ENCODE measurements at places on chromosomes 6 and 20.

GRCh38 chr6:89197141-89197540 is 20.0 kb downstream of the GABRR1 start:
- DNase-seq, result no peak

- DNase-seq, result no peak
These were observed 164.1 kb downstream of the FRK start for GRCh38 chr6:115896538-115897129.

DNA sequence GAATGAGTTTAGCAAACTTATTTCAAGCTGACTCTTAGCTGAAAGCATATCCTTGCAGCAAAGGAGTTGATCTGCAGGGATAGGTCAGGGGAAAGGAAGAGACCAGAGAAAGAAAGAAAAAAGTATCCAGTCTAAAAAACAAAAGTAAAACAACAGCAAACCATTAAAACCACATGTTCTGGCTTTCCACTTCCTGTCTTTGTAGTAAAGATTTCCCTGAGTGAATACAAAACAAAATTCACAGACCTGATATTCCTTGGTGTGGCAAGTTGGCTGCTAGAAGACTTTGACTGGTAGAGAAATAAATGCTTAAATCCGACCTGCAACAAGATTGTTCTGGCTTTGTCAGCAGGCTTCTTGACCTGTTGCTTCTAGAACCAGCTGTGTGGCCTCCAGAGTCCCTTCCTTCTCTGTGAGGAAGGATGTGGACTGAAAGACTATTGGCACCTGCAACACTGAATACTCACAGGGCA is 23.4 kb upstream of the MCM3 start:
- no peak for DNase-seq

- DNase-seq, result no peak
These were observed 128.2 kb downstream of the PAK5 start for GRCh38 chr20:9710685-9711084.

DNA sequence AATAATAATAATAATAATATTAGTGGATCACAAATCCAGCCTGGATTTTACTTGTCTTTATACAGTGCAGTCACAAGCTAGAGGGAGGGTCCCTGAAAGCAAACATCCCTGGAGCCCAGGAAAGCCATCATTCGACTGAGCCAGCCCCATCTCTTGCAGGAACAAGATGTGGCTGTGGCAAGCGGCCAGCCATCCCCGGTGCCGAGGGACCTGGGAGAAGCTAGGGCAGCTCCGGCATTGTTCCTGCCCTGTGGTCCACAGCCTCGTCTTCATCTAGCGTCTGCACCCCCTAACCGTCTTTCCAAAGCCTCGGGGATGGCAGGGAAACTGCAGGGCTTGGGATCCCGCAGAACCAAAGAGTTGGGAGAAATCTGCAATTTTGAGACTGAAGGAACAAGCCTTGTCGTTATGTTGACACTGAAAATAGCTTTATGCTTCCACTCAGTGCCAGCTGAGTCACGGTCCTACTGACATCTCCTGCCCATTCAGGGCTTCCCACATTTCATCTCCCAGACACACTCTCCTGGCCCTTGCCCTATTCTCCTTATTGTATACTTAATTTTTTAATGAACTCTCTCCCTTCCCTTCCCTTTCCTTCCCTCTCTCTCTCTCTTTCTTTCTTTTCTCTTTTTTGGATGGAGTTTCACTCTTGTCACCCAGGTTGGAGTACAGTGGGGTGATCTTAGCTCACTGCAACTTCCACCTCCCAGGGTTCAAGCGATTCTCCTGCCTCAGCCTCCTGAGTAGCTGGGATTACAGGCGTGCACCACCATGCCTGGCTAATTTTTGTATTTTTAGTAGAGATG is 62.5 kb upstream of the ZNFX1 start:
- DNase-seq, result no peak

- no peak for DNase-seq
These were observed 892 bp downstream of the REPS1 start for GRCh38 chr6:138987080-138987642.

- DNase-seq, result no peak
These were observed 36.8 kb upstream of the ZBP1 start for GRCh38 chr20:57656821-57657534.

GRCh38 chr6:32839356-32839755 is 817 bp upstream of the TAP2 start:
- DNase-seq, result no peak

DNA sequence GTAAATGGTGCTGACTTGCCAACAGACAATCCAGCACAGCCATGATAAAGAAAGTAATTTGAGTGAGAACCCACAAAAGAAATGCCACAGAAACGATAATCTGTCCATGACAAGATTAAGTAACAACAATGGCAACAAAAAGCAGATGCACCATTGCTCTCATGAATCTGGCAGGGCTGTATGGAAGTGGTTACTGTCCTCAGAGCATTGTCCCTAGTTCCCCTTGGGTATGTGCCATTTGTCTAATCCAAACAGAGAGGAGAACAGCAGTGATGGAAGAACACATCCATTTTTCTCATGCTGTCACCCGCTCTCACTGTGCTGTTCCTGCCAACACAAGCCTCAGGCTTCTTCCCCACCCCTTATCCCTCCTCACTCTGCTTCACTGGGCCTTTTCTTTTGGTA is 65.8 kb downstream of the REV3L start:
- peak; percentile 5 for DNase-seq

DNA sequence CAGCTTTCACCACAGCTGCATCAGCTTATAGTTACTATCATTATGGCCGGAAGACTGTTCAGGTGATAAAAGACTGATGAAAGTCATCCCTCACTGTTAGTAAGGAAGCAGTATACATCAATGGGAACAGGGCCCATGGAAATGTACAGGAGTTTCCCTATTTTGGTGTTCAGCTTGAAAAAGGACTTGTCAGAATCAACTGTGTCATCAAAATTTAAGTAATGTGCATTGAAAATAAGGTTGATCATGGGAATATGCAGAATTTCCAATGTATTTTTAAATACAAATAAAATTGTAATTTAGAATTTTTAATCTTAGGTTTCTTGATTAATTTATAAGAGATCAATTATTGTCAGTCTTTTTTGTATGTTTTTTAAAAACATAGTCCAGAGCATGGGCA is 16.8 kb downstream of the LRRN4 start:
- DNase-seq, result no peak

DNA sequence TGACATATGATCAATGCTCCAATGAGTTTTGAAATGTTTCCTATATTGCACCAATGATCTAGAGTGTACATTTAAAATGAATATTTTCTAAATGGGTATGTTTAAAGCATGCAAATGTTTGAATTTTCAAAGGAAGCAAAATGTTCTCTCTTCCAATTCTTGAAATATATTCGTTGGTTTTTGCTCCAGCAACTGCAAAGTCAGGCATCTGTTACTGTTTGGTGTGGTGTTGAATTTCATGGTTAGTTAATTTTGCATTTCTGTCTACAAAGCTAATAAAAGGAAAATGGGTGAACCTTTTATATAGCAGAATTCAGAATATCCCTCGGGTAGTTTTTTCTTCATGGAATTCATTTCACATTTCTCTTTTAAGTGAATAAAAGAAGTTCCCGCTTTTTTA is 1018.3 kb downstream of the GRIK2 start:
- no peak for DNase-seq

DNA sequence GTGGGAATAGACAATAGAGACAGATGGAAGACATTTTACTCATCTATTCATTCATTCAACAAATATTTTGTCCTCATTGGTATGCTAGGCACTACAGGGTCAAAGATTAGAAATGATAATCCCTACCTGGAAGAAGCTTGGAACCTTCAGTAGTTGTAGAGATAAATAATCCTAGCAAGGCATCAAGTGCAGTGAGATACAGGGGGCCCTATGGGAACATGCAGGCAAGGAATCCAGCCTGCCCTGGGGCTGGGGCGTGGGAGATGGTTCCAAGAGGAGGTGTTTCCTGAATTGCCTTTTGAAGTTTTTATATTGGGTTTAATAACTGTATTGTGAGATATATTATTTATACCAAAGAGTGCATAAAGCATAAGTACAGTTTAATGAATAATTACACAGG is 64.5 kb downstream of the TRMT11 start:
- DNase-seq, result no peak

GRCh38 chr6:166417285-166417691 is 34.5 kb upstream of the MPC1 start:
- no peak for DNase-seq

DNA sequence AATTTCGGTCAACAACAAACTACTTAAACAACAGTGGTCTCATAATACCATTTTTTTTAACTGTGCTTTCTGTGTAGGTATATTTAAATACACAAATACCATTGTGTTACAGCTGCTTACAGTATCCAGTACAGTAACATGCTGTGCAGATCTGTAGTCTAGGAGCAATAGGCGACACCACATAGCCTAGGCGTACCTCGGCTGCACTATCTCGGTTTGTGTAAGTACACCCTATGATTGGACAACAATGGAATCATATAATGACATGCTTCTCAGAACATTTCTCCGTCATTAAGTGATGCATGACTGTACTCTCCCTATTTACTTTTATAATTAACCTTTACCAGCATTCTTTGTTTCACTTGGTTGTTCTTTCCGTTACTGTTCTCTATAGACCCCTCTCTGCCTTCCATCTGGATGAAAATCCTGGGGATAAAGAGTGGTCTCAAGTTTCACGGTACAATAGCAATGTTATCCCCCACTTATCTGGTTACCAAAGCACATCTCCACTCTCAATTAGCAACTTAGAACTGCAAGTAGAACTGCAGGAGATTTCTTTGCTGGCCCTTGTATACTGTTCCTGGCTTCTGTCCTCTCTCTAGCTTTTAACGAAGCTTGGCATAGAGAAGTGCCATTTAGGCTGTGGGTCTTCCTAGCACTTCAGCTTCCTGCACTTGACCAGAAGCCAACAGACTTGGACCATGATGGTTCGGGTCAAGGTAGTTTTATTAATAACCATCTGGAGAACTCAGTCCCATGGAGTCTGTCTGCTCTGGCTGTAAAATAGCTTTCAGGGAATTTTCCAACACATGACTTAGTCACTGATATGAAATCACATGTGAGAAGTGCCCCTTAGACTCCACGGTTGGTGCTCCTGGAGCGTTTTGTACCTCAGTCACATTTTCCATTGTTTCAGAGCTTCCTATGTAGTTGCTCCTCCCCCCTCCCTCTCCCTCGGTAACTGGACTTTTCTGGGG is 80.4 kb upstream of the POPDC3 start:
- no peak for DNase-seq

DNA sequence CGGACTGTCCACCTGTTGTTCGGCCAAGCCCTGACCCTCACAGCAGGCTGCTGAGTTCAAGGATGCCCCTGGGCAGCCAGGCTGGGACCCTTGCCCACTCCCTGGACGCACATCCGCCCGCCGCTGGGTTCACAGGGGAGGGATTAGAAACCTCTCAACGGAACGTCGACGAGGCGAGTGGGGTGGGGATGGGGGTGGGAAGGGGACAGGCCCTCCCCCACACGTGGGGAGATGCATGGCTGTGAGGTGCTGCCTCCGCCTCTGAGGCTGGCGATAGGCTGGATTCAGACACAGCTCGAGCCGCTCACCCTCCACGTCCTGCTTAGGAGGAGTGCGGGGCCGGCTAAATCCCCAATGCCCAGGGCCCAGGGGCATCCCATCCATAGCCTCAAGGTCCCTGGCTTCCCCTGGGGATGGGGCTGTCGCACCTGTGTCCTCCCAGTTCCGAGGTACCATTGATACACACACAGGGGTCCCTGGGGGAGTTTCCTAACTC is 90.6 kb upstream of the BHLHE23 start:
- DNase-seq, result no peak

DNA sequence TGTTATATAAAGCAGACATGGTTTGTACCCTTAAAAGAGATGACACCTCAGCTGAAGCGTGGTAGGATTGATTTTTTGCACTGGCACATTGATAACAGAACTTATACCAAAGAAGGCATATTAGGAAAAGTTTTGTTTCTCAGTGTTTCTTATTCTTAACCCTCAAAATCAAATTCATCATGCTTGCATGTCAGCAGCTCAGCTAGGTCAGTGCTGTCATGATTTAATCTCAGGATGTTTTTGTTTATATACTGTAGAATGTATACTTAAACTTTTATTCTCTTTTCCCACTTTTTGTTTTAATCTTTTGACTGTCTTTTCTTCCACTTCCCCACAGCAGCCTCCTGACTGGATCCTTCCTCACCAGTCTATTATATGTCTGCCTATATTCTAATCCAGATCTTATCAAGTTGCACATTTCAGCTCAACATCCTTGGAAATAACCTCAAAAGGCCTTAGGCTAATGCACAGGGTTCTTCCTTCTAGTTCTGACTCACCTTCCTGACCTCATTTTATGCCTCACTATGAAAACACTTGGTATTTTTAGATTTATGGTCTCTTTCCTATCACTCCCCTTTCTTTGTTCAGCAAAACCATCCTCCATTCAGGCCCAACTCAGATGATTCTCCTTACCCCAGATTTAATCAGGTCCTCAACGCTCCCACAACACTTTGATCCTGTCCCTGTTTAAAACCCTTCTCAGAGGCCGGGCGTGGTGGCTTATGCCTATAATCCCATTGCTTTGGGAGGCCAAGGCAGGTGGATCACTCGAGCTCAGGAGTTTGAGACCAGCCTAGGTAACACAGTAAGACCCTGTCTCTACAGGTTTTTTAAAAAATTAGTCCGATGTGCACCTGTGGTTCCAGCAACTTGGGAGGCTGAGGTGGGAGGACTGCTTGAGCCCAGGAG is 7.2 kb downstream of the HEBP2 start:
- DNase-seq, result no peak

DNA sequence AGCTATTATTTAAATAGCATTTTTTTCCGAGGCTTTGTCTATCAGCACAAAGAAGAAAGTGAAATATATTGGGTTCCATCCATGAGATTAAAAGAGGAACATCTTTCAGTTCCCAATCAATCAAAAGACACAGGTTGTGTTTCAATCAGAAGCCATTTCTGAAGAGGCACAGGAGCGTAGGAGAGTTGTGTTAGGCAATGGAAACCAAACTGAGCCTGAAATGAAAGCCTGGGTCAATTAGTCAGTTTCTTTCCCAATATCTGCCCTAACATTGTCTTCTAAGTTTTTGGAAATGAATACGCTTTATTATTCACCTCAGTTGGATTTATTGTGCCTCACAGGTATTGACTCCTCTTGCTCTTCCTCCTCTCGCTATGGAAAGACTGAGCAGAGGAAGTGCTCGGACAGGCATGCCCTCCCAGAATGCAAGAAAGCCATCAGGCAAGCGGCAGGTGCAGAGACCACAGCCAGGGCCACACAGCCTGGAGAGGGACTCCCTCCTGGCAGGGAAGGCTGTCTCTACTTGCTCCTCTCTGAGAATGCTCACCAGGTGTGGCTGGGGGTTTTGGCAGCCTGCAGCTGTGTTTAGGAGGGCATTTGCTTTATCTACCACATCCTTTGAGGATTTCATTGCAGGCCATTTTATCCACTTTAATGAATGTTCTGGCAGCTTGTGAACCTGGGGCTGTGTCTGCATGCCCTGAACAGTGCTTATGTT is 100.8 kb upstream of the NEDD9 start:
- no peak for DNase-seq

DNA sequence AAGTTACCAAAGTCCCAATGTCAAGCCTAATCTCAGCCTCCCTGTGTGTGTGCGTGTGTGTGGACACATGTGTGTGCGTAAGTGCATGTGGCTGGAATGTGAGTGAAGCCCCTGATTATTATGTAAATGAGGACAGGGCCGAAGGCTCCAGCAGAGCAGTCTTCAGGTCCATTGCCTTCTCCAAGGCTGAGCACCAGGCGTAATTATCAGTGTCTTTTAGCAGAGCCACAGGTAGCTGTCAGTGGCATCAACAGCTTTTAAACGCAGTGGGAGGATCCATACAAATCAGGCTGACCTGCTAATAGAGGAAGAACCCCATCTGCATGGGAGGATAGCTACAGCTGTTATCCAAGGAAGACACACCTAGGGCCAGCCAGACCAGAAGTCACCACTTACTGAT is 324.3 kb upstream of the MOCS1 start:
- no peak for DNase-seq

Data from nucleus accumbens (tissue), 56 donors.